ENCODE measurements at places on chromosomes 3 and 15.

DNA sequence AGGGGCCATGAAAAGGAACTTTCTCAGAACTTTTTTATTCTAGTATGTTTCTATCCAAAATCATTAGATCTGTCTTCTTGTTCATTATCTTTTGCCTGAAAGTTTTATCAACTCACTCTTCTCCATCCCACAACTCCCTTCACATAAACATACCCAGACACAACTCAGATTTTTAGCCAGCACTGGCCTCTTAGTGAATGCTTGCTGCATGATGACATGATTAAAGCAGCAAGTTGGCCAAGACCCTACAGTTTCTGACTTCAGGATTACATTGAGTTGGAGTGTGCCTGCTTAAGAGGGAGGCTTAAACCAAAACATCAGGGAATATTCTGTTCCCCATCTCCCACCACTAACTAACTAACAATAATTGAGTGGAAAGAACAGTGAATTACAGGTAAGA lies 38.1 kb downstream of the PLSCR2 start:
- no peak for DNase-seq

DNA sequence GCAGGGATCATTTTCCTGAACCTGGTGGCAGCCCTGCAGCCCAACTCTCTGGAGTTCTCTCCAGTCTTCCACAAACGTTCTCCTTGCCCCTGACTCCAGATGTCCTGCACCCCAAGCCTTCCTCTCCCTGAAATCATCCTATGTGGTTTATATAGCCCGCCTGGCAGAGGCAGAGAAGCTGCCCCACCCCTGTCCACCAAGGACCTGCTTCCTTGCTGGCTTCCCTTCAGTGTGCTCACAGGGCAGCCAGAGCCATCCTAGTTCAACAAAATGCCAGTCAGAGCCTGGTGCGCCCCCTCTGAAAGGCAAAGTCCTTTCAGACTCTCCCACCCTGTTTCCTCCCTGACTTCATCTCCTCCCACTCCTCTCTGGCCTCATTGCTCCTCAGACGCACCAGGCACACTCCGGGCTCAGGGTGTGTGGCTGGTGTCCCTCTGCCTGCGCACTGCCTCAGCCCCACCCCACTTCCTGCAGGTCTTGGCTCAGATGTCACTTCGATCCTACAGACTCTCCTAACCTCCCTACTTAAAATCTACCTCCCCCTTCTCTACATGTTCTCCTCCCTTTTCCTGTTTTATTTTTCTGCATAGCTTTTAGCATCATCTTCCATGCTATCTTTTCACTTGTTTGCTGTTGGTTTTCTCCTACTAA lies 5.9 kb downstream of the KBTBD13 start:
- DNase-seq: no peak

DNA sequence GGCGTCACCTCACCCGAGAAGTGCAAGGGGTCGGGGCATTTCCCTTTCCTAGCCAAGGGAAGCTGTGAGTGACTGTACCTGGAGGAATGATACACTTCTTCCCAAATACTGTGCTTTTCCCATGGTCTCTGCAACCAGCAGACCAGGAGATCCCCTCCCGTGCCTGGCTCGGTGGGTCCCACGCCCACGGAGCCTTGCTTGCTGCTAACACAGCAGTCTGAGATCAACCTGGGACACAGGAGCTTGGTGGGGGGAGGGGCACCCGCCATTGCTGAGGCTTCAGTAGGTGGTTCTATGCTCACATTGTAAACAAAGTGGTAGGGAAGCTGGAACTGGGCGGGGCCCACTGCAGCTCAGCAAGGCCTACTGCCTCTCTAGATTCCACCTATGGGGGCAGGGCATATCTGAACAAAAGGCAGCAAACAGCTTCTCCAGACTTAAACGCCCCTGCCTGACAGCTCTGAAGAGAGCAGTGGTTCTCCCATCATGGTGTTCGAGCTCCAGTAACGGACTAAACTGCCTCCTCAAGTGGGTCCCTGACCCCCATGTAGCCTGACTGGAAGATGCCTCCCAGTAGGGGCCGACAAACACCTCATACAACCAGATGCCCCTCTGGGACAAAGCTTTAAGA lies 31.4 kb upstream of the ABHD5 start:
- no peak for DNase-seq

DNA sequence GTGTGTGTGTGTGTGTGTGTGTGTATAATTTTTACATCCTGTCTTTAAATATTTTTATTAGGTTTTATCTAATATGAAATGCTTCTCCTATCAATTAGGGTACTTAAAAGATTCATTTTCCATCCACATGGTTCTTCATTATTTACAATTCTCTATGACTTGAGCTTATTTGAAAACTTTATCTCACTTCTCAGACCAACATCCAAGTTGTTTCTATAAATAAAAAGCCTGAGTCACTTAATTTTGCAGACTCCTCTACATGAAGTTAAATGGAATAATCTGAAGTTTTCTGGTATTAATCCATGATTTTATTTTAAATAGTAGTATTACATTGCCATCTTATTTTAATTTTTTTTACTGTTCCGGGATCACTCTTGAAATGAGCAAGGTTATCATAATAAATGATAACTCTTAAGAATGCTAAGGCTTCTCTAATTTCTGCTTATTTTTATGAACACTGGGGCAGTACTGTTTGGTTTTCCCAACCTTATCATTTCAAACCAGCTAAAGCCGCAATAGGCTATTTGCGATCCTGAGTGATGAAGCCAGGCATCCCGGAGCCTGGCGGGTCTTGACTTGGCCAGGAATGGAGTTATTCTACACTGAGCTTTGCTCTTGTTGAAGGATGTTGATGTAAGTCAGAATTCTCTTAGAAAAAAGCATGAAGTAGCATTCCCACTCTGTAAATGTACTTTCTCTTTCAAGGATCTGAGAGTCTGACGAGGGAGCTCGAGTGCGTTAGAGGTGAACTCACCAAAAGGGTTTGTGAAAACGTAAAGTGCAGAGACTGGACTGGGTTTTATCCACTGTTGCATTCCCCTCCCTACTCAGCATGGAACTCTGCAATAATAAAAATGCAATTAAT lies 220.2 kb upstream of the LRTM1 start:
- DNase-seq: no peak

DNA sequence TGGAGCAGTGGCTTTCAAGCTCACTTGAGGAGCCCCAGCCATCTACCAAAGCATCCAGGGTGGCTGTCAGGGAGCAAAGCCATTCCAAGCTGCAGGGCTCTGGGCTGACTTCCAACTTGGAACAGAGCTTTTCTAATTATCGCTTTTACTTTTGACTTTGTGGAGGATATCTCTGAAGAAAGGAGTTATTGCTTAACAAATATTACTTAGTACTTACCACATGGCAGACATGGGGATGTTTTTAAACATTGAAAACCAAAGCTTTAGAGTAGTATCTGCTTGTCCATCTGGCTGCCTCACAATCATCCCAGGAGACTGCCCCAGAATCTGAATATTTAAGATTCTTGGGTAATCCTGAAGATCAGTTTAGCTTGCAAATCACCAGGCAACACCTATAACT lies 8.9 kb downstream of the TAGLN3 start:
- DNase-seq: no peak

DNA sequence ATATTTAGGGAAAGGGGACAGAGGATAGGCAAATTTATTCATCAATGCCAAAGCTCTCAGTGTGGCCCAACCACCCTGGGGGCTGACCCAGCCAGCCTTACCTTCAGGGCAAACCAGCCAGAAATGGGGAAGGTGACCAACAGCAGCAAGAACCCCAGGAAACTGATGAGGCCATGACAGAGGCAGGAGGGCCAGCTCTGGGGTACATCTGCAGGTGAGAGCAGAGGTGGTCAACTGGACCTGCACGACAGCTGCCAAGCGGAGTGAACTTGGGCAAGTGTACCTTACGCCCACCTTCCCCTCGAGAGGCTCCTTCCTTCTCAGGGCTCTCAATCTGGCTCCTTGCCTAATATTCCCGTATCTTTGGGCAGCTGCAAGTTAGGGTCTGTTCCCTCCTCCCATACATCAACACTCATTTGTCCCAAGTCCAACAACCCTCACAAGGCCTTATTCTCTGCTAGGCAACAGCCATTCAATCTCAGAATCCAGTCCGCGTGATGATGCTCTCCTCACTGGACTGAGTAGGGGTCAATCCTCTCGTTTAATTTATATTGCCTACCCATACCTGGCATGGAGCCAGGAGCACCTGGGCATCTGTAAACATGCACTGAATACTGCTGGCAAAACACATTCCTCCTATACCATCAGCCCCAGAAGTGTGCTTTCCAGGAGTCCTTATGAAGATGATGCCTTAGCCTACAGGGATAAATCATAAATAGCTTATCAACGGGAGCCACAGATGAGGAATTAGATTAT lies 1.7 kb downstream of the STOML1 start:
- DNase-seq: peak; percentile 72

- DNase-seq: no peak
Measured at GRCh38 chr3:176714034-176714433, 483.2 kb downstream of the TBL1XR1 start.

GRCh38 chr3:41234823-41235721 lies 35.8 kb downstream of the CTNNB1 start:
- DNase-seq: no peak

- no peak for DNase-seq
Measured at GRCh38 chr15:81387621-81388435, 13.8 kb upstream of the TMC3 start.

GRCh38 chr3:50972029-50972428 lies 297.3 kb downstream of the DOCK3 start:
- no peak for DNase-seq

GRCh38 chr3:149839896-149840295 lies 26.9 kb downstream of the RNF13 start:
- DNase-seq: no peak

DNA sequence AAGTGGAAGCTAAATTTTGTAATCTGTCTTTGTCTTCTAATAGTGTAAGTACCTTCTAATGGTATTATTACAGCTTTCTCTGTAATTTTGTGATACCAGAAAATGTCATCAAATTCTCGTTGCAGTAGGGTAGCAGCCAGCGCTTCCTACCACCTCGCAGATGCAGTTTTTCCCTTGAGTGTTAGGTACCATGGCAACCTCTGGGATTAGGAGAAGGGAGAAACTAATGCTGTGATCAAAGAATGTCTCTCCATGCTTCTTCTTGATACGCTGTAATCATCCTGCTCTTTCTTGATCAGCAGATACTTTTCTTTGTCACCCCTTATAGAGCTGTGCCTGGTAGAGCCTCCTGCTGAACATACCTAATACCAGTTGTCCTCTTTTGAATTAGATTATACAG lies 27.7 kb downstream of the SRP14 start:
- no peak for DNase-seq

- DNase-seq: no peak
Measured at GRCh38 chr3:94226078-94226477, 163.2 kb downstream of the NSUN3 start.

GRCh38 chr15:48090115-48090514 lies 30.7 kb upstream of the SLC24A5 start:
- peak; percentile 37 for DNase-seq

Measured in COR-L47 (cell line).